CD4-positive, alpha-beta T cell treated with Interleukin-4 for 4 hours (primary cell): ENCODE measurements at places on chromosomes 6 and 20.

DNA sequence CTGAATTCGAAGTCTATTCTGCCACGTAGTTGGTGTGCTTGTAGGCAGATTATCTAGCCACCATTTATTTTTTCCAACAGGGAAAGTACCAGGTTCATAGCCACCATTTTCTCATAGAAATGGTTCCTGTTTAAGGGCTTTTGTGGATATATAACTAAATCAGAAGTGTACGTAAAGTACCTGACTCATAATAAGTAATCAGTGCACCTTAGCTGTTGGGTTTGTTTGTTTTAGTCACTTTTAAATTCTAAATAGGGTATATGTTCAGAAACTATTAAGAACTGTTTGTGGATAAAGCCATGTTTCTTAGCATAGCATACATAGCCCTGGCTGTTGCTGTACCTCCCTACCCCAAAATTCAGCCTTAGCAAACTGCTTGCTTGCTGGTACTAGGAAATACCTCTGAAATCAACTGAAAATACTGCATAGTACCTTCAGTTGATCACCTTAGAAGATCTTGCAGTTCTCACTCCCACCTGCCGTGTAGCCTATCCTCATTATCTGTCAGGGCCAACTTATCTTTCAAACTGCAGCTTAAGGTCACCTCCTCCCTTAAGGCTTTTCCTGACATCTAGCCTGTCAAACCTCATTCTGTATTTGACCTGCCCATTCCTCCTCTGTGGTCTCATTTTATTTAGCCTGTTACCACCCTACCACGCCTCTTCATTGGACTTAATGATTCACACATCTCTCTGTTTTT lies 44.6 kb upstream of the COL10A1 start:
- DNase-seq, result no peak

DNA sequence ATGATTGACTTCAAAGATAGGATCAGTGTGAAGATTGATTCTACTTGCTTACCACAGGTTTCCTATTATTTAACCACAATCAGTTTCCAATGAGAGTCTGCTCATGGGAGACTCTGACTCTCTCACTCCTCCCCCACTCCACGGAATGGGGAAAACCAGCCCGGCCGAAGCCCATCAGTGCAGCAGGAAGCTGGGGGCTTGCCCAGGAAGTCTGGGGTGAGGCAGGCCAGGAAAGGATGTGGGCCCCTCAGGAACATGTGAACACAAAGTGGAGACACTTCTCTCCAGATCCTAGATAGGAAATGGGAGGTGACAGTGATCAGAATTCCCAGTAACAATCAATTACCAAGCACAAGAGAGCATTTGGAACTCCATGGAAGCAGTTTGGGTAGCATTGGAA lies 144.2 kb downstream of the TTLL2 start:
- no peak for DNase-seq

- no peak for DNase-seq
These were observed 7.8 kb upstream of the MRS2 start for GRCh38 chr6:24394780-24395437.

GRCh38 chr20:62472138-62472940 lies 3.5 kb downstream of the GATA5 start:
- no peak for DNase-seq

DNA sequence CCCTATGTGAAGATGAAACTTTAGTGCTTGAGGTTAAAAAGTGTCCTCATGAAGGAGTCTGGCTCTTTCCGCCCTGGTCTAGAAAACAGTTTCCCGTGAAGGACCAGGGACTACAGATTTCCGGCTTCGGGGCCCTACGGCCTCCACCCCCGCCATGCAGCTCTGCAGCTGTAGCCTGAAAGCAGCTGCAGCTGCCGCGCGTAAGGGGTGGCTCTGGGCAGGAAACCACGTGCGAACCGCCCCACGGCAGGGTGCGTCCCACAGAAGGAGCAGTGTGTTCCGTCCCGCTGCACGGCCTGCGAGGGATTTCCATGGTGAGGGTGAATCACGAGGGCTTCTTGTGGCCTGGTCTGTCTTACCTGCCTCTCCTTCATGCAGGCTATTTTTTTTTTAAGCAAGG lies 117.0 kb downstream of the ERMARD start:
- peak; percentile 49 for DNase-seq

DNA sequence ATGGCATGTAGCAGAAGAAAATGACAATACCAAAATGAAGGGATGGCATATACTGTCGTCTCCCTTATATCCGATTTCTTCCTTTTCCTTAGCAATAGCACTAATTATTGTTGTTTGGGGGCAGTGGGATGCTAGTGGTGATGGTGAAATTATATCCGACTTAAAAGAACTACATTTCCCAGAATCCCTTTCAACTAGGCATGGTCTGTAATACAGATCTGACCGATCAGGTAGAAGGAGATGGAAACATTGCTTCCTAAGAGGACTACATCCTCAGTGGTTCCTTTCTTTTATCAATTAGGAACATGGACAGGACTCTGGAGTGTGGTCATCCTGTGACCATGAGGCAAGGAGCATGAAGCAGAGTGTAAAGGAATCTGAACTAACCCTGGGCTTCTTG lies 532.6 kb downstream of the CBLN4 start:
- no peak for DNase-seq

GRCh38 chr6:1991332-1991878 lies 254.0 kb downstream of the GMDS start:
- no peak for DNase-seq

- DNase-seq, result no peak
These were observed 58.2 kb downstream of the DNAH8 start for GRCh38 chr6:38773338-38773737.

DNA sequence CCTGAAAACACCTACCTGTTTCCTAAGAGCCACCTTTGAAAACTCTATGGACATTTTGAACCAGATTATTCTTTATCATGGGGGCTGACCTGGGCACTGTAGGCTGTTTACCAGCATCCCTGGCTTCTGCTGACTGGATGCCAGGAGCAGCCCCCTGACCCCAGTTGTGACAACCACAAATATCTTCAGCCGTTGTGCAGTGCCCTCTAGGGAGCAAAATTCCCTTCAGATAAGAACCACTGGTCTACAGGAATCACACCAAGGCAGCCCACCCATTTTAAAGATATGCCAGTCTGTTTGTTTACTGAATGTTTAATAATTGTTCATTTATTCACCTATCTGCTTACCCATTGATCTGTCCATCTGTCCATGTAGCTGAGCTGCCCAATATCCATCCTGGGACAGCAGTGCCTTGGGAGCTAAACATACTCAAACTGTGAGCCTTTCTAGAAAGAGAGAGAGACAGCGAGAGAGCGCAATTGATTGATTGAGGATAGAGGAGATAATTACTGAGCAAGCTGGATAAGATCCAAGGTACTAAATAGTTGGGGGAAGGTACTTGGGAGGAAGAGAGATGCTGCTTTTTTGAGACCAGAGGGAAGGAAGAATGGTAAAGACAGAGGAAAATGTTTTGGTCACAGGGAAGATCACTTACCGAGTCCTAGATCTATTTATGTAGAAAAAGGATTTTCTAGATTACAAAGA lies 276.8 kb downstream of the NRN1 start:
- no peak for DNase-seq

GRCh38 chr6:99613705-99614429 lies 7.2 kb downstream of the PRDM13 start:
- no peak for DNase-seq

DNA sequence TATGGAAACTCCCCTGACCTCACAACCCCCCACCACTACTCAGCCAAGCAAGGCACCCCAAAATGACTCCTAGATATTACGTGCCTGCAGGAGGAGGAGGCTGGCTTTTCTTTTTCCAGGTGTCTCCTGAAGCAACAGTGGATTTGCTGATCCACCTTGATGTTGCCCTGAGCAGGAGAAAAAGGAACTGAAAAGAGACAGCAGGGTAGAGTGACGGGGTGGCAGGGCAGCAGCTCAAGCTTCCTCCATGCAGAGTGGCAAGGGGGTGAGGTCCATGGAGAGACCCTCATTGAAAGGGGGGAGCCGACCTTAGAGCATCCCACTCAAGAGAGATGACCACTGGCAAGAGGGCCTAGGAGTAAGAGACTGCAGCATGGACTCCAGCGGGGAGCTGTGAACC lies 112.0 kb upstream of the SIRPA start:
- no peak for DNase-seq

DNA sequence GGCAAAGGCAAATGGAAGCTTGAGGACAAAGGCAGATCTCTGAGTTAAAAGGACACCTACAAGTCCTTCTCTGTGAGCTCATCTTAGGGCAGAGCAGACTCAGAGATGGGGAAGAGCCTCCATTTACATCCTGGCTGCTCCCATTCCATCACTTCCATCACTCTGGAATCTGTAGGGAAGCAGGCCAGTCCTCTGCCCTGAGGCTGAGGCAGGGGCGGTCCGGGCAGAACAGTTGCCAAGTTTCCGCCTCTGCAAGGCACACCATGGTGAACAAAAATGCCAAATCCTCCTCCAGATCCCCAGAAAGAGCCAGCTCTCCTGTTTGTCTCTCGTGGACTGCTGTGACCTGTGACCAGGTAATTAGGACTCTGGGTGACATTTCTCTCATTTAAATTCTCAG lies 209.6 kb upstream of the SSTR4 start:
- DNase-seq, result no peak

- DNase-seq, result no peak
These were observed 13.9 kb downstream of the TRAM2 start for GRCh38 chr6:52562911-52563310.

DNA sequence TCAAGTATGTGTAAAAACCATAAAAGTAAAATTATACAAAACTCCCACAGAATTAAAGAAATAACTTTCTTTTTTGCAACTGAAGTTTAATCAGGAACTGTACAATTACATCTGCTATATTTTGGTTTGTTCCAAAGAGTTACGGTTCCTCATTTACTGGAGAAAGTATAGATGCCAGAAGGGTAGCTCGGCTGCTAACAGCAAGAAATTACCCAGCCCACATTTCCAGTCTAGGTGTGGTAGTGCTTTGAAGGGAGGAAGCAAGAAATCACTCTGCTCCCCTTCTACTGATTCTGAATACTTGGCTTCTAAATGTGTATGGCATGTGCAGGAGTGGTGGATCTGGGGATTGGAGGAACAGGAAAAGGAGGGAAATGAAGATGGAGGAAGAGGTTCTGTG lies 441.3 kb downstream of the CDC5L start:
- DNase-seq, result no peak

- peak; percentile 65 for DNase-seq
These were observed 64.8 kb downstream of the UTRN start for GRCh38 chr6:144349690-144350527.

DNA sequence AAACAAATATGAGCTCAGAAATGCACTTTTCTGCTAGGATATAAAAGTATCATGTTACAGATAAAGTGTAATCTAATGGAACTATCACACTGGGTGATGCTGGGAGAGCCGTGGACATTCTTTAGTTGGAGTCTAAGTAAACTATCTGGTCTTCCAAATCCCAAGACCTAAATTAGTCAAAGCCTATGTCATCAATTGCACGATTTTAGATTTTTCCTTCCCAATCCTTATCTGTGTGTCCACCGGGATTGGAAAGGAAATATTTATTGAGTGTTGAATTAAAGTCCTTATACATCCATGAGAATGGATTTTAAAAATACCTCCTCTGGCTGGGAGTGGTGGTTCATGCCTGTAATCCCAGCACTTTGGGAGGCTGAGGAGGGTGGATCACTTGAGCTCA lies 19.6 kb upstream of the MRAP2 start:
- no peak for DNase-seq

- DNase-seq, result no peak
These were observed 135.2 kb upstream of the PREP start for GRCh38 chr6:105537981-105538578.

- no peak for DNase-seq
These were observed 168.5 kb downstream of the CDC5L start for GRCh38 chr6:44556046-44556445.

DNA sequence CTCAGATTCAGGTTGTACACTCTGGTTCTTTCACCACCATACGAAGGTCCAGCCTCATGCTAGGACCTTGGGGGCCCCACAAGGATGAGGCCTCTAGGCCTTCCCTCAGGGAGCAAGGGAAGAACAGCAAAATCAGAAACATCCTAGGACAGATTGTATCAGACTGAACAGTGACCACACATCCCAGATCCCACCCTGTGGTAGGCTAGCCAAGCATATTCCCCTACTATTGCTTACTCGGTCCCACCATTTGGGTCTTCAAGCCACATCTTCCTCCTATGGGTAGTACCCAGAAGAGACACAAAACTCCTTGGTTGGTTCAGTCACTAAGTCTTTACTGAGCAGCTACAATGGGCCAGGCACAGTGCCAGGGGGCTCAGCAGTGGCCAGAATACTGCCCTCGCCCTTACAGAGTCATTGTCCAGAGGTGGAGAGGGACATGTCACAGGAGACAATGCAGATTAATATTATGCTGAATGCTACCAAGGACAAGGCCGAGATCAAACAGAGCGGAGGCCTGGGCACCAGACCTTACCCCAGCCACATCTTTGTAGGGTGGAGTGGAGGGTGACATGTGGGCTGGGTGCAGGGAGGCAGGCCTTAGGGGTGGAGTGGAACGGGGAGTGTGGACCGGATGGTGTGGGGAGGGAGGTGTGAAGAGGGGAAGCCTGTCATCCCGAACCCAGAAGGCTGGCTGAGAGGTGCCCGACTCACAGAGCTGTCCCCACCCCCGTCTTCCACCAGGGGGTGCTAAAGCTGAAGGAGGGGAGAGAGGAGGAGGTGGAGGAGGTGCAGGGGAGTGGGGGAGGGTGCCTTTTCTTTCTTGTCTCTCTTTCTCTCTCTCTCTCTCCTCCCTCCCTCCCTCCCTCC lies 6.8 kb upstream of the MAPK13 start:
- peak; percentile 92 for DNase-seq

DNA sequence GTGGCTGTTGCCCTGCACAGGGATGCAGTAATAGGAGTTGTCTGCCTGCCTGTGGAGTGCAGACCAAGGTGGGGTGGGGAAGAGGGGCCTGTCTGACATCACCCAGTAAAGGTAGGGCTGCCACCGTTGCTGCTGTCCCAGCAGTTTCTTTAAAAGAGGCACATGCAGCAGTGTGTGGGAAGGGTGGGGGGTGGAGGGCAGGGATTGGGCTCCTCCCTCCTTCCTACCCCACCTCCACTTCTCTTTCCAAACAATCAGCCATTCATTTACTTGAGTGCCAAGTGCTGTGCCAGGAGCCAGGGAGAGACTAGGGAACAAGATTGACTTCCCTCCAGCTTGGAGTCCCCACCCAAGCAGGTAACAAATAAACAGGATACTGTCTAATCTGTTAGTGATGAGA lies 66.8 kb upstream of the MYL9 start:
- no peak for DNase-seq

DNA sequence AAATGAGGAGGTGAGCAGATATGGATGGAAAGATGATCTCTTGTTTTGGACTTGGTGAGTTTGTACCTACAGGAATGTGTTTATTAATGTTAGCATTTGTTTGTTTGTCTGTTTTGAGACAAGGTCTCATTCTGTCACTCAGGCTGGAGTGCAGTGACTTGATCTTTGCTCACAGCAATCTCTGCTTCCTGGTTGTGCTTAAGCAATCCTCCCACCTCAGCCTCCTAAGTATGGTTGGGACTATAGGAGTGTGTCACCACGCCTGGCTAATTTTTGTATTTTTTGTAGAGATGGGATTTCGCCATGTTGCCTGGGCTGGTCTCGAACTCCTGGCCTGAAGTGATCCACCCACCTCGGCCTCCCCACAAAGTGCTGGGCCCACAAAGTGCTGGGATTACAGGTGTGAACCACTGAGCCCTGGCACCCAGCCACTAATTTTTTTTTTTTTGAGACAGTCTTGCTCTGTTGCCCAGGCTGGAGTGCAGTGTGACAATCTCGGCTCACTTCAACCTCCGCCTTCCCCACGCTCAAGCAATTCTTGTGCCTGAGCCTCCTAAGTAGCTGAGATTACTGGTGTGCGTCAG lies 7.1 kb downstream of the CASP8AP2 start:
- no peak for DNase-seq

- no peak for DNase-seq
These were observed 247.9 kb upstream of the BMP2 start for GRCh38 chr20:6519556-6519955.

- DNase-seq, result no peak
These were observed 90.7 kb downstream of the CD24 start for GRCh38 chr6:106883808-106884262.
